ENCODE measurements at places on chromosomes 16 and 17.

DNA sequence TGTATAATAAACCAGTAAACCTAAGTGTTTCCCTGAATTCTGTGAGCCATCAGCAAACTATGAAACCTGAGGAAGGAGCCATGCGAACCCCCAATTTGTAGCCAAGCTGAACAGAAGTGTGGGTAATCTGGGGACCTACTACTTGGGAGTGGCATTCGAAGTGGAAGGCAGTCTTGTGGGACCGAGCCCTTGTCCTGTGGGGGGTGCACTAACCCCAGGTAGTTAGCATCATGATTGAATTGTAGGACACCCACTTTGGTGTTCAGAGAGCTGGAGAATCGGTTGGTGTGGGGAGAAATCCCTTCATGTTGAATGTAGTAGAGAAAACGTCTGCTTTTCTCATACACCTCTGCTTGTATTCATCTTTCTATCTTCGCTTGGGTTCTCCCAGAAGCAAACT, 79.7 kb upstream of the CPHXL start:
- no peak for DNase-seq
- no peaks in the 10 kb centered on the region for H3K27me3 ChIP-seq
- no peak overlapping the region for H3K27ac ChIP-seq

- no peaks in the 10 kb centered on the region for H3K27me3 ChIP-seq
- peaks cover 9% of the 10 kb centered on the region for H3K4me1 ChIP-seq
- H3K36me3 ChIP-seq, result no peaks in the 10 kb centered on the region
- H3K27ac ChIP-seq, result peak overlapping the region; percentile 3
- DNase-seq, result peak; percentile 84
- no peak overlapping the region for H3K4me3 ChIP-seq
These were observed 8.1 kb upstream of the CPNE2 start for GRCh38 chr16:57084257-57084770.

- no peak overlapping the region for H3K4me3 ChIP-seq
- no peaks in the 10 kb centered on the region for H3K36me3 ChIP-seq
- DNase-seq, result no peak
These were observed 1.8 kb upstream of the CBX1 start for GRCh38 chr17:48102798-48103715.

DNA sequence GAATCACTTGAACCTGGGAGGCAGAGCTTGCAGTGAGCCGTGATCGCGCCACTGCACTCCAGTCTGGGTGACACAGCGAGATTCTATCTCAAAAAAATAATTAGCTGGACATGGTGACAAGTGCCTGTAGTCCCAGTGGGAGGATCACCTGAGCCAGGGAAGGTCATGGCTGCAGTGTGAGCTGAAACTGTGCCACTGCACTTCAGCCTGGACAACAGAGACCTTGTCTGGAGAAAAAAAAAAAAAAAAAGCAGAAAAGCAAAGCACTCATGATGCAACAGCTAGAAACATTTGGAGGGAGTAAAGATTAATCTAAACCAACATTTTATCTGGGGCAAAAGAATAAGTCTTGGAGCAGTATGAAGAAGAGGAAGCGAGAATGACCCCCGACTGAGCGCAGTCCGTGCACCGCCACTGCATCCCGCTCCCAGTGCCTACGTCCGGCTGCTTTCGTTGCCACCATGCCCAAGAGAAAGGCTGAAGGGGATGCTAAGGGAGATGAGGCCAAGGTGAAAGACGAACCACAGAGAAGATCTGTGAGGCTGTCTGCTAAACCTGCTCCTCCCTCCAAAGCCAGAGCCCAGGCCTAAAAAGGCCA, 8.2 kb downstream of the PRPSAP1 start:
- H3K27me3 ChIP-seq, result no peaks in the 10 kb centered on the region
- peaks cover 49% of the 10 kb centered on the region for H3K36me3 ChIP-seq
- no peak overlapping the region for H3K4me3 ChIP-seq
- H3K4me1 ChIP-seq, result no peaks in the 10 kb centered on the region
- no peak overlapping the region for H3K27ac ChIP-seq

GRCh38 chr17:968812-969730, 10.5 kb downstream of the NXN start:
- H3K27ac ChIP-seq, result peak overlapping the region; percentile 42
- H3K27me3 ChIP-seq, result no peaks in the 10 kb centered on the region
- H3K36me3 ChIP-seq, result no peaks in the 10 kb centered on the region
- peaks cover 3% of the 10 kb centered on the region for H3K4me1 ChIP-seq

DNA sequence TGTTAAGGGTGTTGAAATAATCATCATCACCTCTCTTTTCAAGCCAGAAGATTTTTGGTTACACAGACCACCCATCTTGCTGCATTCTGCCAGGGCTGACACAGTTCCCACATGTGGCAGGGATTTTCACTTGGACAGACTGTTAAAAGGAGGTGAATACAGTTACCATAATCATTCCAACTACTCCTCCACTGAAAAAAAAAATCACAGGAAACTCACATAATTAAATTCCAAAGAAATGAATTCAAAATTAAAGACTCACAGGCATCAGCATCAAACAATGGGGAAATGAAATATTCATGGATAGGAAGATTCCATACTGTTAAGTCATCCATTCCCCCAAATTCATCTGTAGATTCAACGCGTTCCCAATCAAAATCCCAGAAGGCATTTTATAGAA, 209.4 kb downstream of the MRTFB start:
- no peak overlapping the region for H3K27ac ChIP-seq
- H3K36me3 ChIP-seq, result no peaks in the 10 kb centered on the region
- H3K27me3 ChIP-seq, result no peaks in the 10 kb centered on the region
- DNase-seq, result no peak

DNA sequence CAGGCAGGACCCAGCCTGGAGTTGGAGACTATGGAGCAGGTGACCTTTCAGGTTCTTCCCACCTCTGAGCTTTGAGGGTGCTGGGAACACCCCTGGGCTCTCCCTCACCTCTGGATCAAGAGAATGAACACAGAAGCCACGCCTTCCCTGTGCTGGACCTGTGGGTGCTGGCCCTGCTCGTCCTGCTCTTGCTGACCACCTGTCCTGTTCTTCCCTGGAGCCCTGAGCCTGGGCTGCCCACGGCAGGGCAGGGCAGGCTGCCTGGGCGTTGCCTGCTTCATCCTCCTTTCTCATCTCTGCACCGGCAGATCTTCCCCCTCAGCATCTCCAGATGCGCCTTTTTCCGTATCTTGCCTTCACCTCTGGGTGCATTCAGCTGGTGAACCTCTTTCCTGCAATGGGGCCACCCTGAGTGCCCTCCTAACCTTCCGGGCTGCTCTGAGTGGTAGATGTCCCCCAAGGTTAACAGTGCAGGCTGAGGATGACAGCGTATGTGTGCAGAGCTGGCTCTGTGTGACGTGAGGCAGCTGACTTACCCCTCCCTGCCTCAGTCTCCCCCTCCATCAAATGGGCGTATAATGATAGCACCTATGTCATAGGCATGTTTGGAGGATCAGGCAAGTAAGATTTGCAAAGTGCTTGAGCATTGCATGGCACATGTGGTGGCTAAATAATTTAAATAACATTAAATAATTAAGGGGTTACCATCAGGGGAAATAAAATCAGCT, 225.8 kb upstream of the CIBAR2 start:
- H3K27me3 ChIP-seq, result no peaks in the 10 kb centered on the region
- no peaks in the 10 kb centered on the region for H3K36me3 ChIP-seq
- H3K4me1 ChIP-seq, result no peaks in the 10 kb centered on the region
- no peak overlapping the region for H3K27ac ChIP-seq
- DNase-seq, result no peak

DNA sequence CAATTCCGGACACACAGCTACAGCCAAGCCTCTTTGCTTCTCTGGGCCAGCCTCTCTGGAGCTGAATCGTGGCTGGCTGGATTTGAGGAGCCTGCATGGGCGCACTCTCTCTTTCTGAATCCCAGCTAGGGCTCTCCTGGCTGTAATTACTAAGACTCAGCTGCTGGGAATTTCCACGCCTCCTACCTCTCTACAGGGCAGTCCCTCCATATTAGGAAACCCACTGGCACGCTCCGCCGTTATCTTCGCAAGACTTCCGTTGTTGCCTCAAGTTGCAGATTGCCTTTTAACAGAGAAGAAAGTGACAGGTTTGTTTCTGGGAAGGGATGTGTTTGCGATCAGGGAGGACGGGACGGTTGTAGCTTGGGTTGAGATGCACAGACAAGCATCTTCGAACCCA, 188.4 kb upstream of the NLRP1 start:
- no peaks in the 10 kb centered on the region for H3K36me3 ChIP-seq
- no peaks in the 10 kb centered on the region for H3K4me1 ChIP-seq
- no peak overlapping the region for H3K4me3 ChIP-seq
- DNase-seq, result no peak

DNA sequence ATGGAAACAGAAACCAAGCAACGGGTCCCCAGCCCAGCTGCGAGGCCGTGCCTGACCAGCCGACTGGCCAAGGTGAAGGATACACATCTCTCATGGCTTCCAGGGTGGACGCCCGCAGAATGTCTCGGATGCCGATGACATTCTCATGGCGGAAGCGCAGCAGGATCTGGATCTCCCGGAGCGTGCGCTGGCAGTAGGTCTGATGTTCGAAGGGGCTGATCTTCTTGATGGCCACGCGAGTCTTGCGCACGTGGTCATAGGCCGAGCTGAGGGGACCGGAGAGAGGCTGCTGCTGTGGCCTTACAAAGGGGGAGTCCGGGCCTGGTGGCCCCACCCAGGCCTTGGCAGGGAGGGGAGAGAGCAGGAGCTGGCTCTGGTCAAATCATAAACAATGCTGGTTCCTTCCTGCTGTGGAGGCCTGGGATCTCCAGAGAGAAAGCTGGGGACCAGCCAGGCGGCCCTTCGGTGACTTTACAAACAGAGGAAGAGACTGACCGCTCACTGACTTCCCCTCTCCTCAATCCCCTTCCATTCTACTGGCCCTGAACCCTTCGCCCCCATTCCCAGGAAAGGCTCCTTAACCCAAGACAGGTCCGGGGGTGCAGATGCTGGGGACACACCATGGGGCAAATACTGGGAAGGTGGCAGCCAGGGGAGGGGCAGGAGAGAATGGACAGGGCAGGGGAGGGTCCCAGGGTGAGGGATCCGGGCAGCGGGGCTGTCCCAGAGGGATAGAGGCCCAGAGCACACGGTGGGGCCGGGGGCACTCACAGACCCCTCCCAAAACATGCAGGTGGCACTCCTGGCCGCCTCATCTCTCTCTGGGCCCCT, 1.1 kb downstream of the MAPK3 start:
- H3K27ac ChIP-seq, result peak overlapping the region; percentile 92
- no peaks in the 10 kb centered on the region for H3K27me3 ChIP-seq
- peak overlapping the region; percentile 90 for H3K4me3 ChIP-seq
- DNase-seq, result peak; percentile 67

DNA sequence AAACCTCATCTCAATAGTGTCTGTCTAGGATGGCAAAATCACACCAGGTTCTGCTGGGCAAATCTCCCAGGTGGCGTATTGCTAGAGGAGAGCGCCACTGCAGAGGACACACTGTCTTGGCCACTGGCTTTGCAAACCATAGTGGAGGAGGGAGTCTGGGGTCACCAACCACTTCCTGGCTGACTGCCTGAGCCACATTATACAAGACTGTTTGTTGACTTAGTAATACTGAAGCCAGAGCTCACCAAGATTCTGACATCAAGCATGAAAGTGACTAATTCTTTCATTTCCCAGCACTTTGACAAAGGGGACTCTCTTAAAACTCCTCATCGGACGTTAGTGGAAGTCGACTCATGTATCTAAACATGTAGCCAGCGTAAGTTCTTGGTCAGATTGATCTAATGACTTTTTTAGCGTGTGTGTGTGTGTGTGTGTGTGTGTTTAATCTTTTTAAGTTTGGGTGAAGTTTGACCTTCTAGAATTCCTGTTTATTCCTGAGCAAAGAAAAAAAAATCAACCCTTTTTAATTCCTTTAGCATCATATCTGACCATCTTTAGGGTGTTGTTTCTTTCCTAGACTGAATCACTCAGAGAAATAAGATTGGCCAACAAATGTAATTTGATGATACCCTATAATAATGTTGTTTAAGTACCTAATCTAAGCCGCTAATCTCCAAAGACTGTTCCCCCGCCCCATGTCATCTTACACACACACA, 13.7 kb downstream of the PITPNC1 start:
- no peaks in the 10 kb centered on the region for H3K27me3 ChIP-seq
- no peaks in the 10 kb centered on the region for H3K36me3 ChIP-seq
- H3K4me3 ChIP-seq, result no peak overlapping the region
- H3K4me1 ChIP-seq, result peaks cover 21% of the 10 kb centered on the region

- no peak for DNase-seq
- H3K4me1 ChIP-seq, result peaks cover 10% of the 10 kb centered on the region
- no peaks in the 10 kb centered on the region for H3K27me3 ChIP-seq
- H3K27ac ChIP-seq, result peak overlapping the region; percentile 47
These were observed 7.7 kb downstream of the CCL3L1 start for GRCh38 chr17:36188891-36189306.

DNA sequence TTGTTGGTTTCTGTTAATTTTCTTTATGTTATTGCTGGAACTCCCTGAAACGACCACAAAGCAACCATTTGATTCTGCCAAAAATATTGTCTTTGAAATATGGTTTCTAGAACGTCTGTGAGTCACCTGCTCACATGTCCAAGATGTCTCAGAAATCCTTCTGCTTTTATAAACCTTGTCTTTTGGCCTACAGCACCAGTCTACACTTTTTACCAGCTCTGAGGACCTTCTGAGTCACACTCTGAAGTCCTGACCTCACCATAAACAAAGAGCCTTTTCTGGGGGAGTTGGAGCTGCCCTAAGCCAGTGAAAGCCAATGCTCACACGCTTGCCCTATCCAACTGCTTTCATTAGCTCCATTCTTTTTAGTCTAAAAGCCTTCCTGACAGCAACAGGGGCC, 55.5 kb downstream of the GRIN2A start:
- no peaks in the 10 kb centered on the region for H3K4me1 ChIP-seq
- H3K27me3 ChIP-seq, result peaks cover 9% of the 10 kb centered on the region
- no peak overlapping the region for H3K27ac ChIP-seq
- no peaks in the 10 kb centered on the region for H3K36me3 ChIP-seq
- no peak for DNase-seq
- H3K4me3 ChIP-seq, result no peak overlapping the region

DNA sequence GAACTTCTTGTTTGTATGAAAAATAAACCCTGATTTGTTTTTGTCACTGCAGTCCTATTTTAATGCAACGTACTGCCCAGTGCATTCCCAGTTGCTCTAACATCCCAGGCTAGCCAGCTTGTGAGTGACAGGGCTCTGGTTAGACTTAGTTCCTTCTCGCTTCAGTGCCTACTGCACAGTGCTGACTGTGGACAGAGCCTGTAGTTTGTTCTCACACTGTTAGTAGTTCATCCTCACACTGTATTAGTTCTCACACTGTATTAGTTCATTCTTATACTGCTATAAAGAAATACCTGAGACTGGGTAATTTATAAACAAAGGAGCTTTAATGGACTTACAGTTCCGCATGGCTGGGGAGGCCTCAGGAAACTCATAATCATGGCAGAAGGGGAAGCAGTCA, 116.6 kb upstream of the SALL1 start:
- H3K4me3 ChIP-seq, result no peak overlapping the region
- DNase-seq, result no peak
- H3K4me1 ChIP-seq, result no peaks in the 10 kb centered on the region
- H3K36me3 ChIP-seq, result no peaks in the 10 kb centered on the region
- H3K27me3 ChIP-seq, result no peaks in the 10 kb centered on the region

- H3K4me1 ChIP-seq, result no peaks in the 10 kb centered on the region
- H3K36me3 ChIP-seq, result no peaks in the 10 kb centered on the region
These were observed 83.7 kb upstream of the GNG13 start for GRCh38 chr16:884232-884631.

- H3K27ac ChIP-seq, result no peak overlapping the region
- H3K36me3 ChIP-seq, result no peaks in the 10 kb centered on the region
- no peak for DNase-seq
- no peak overlapping the region for H3K4me3 ChIP-seq
- H3K4me1 ChIP-seq, result peaks cover 22% of the 10 kb centered on the region
These were observed 16.4 kb downstream of the TNS4 start for GRCh38 chr17:40484973-40485530.

GRCh38 chr17:34414339-34414738, 51.3 kb upstream of the CCL1 start:
- peaks cover 33% of the 10 kb centered on the region for H3K27me3 ChIP-seq
- DNase-seq, result no peak
- H3K27ac ChIP-seq, result no peak overlapping the region

GRCh38 chr16:11036868-11037410, 92.6 kb downstream of the CLEC16A start:
- no peak overlapping the region for H3K27ac ChIP-seq
- H3K36me3 ChIP-seq, result peaks cover 29% of the 10 kb centered on the region
- H3K4me1 ChIP-seq, result peaks cover 8% of the 10 kb centered on the region
